ENCODE measurements at places on chromosomes 2 and 18.

- no peak for DNase-seq
Measured at GRCh38 chr2:29726976-29727375, 194.4 kb downstream of the ALK start.

DNA sequence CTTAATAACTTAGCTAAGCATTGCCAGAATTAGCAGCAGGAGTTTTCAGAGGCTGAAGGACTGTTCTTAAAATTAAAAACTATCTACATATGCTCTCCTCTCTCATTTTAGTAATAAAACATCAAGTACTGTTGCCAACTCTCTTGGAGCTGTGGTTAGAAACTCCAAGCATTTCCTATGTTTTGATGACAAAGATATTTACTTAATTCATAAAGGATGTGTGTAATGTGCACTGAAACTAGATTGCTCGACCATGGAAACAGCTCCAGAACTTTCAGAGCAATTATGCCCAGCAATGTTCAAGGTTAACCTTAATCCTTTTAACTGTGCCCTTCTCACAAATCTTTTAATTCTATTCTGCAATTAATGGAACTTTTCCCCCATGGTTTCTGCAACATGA, 8.4 kb downstream of the GRP start:
- no peak for DNase-seq

DNA sequence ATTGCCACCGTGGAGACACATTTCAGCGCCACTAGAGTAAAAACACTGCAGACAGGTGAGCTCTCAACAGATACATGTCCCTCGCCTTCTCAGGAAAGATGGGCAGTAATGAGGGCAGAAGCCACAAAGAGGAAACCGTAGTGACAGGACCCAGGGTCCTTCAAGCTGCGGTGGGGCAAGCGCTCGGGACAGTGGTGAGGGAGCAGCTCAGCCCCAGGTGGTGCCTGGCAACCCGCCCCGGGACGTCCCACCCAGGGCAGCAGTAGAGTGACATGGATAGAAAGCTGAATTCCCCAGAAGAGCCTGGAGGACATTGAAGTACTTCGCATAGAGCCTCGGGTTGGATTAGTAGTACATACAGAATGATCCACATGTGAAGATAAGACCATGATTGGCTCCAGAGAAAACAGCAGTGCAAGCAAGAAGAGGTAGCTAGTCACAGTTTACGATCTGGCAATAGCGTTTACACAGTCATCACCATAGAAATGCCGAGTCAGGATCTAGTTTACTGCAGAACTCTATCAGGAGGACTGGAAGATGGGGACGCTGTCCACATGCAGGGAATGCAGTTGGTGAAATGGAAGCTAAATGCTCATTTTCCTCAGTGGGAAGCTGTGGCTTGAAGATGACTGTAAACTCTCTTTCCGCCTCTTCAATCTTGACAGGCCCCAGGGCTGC, 37.4 kb upstream of the ALPP start:
- no peak for DNase-seq

DNA sequence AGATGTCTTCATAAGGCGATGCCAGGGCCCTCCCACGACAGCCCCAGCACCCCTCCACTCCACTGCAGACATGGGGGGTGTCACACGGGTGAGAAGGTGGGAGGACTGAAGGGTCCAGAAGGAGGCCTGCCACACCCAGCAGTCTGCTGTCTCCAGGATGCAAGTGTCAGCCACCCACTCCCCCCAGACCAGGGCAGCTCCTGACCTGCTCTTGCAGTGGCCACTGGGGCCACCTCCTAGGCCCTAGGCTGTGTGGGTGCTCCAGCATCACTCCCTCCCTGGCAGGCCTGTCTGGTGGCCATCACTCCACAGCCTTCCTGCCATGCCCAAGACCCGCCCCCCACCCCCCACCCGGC, 171.0 kb downstream of the CELF4 start:
- DNase-seq = no peak

DNA sequence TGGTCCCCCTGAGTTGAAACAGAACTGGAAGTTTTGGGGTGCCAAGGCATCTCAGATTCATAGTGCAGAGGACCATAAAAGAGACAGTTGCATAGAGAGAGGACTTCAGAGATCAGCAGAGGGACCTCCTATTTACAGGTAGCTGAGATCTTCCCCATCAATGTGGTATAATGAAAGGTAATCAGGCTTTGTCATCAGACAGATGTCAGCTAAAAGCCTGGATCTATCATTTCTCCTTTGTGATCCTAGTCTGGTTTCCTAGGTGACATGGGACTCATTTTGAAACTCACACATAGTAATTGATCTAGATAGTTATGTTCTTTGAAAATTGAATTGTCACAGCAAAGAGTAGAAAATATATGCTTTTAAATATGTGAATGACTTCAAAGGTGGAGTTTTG, 443.5 kb upstream of the MAP2 start:
- no peak for DNase-seq

GRCh38 chr2:174012347-174013314, 47.5 kb upstream of the SP3 start:
- DNase-seq = no peak

DNA sequence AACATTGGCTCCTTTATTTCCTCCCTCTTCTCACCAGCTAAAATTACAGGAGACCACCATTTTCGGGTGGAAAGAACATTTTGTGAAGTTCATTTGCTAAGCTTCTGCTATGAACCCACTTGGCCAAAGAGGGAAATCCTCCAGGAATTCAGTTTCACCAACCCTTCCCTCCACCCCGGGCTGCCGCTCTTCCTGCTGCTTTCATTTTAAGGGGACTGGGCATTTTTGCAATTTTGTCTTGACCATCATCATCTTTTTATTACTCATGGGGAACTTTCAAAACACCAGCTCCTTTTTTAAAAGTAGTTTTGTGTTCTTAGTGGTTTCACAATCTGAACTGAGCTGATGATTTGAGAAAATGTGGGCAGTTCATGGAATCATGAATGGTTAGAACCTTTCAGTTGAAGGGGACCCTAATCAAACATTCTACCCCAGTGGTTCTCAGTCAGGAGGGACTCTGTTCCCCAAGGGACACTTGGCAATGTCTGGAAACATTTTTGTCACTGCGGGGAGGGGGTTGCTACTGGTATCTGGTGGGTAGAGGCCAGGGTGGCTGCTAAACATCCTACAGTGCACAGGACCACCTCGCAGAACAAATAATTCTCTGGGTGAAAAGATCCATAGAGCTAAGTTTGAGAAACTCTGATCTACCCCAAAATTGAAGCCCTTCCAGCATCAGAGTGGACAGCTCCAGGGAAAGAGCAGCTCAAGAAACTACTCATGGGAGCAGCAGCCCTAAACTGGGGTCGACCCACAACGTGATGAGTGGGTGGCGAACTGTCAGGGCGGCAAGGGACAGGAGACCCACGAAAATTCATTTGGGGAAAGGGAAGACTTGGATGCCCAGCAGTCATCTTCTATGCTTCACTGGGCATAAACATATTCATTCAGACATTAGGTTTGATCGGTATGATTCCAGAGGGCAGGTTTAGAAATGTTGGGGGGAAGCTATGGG, 92.9 kb downstream of the ACKR3 start:
- no peak for DNase-seq

DNA sequence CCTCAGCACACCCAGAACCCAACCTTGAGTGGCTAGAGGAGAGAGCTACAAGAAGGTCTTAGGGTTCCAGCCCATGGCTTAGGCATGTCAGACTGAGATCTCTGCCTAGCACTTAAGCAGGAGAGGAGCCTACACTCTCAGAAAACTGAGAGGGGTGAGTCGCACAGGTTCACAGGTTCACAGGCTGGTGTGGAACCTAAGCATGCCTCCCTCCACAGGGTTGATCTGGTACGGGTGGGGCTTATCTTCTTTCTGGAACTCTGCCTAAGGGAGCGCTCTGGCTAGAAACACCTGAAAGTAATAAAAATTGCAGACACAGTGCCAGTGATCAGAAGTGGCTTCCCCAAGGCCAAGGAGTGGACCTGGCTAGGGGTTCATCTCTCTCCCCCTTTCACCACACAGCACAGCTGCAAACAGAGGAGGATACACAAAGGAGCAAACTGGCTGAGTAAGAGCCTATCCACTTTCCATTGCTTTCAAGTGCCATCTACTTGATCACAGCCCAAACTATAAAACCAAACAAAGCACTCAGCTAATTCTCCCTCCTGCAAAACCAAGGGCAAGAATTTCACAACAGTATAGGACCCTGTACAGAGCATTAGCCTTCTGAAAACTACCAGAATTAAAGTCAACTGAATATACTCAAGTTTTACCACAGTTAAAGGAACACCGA, 481.9 kb upstream of the SETBP1 start:
- DNase-seq = no peak

DNA sequence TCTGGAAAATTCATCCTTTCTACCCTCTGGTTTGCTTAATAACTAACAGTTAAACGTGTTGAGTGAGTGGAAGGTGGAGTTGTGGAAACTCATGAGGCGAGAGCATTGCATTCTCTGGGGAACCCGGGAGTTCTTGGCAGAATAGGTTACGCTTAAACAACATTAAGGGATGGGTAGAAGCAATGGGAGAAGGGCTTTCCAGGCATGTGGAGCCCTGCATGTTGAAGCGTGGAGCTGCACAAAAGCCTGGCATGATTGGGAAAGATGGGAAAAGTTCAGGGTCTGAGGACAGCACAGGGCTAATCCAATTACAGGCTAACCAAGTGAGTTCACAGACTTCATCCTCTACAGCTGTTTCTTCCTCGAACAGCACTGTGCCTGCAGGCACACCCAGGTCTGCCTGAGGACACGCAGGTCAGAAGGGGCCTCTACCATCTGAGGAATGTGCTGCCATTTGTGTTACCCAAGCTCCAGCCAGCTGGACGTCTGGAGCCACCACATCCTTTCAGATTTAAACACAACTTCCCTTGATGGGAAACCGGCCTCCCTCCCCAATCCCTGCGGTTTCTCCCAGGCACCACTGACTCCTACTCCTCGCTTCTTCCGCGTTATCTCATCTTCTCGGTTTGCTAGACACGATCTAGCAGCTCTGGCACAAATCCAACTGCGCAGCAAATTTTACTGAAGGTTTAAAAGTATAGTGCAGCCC, 164.2 kb downstream of the ANTXR1 start:
- DNase-seq = no peak

DNA sequence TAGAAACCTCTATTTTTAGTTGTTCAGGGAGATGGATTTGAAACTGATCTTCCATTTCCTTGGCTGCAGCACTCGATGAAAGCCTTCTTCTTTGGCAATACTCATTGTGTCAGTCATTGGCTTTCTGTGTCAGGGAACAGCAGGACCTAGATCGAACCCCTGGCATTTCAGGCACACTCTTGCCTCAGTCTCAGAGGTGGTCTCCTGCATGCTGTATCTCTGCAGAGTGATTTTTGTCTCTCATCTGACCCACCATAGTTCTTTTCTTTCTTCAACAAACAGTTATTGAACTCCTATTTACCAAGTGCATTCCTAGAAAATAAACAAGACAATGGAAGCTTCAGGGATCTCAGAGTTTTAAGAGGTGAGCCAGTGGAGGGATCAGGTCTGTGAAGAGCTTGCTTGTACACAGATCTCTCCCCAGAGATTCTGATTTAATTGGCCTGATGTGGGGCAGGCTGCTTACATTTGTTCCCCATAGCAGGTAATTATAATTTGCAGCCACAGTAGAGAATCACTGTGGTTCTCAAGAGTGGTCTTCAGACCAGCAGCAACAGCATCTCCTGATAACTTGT, 473.1 kb upstream of the TCF4 start:
- DNase-seq = no peak

DNA sequence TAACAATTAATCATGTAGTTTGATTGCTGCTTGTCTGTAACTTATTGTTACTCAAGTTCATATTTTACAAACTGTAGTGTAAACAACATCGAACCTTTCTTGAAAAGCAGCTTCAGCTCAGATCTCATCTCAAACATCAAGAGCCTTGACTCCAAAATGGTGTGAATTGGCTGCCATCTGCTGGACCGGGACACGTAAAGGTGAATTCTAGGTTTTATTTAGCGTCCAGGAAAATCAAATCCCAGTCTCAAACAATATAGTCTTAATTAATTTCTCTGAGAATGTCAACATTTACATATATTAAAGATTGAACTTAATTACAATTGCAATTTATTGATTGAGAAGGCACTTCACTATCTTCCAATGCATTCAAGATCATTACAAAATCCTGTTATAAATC, 453.0 kb downstream of the GALR1 start:
- DNase-seq = peak; percentile 1

DNA sequence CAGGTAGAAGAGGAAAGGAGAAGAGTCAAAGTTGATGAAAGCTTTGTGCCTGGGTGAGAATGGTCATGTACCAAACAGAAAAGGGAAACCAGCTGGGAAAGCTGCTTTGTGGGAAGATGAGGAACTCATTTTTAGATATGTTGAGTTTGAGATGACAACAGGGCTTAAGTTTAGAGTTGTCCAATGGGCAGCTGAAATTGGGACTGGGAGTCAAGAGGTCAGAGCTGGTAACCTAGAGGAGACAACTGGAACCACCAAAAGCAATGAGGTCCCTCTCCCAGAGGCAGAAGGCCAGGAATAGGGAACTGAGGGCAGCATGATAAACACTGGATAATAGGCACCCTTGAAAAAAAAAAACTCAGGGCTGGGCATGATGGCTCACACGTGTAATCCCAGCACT, 48.8 kb downstream of the SLC4A1AP start:
- DNase-seq = no peak

GRCh38 chr2:165794536-165794928, 485 bp upstream of the GALNT3 start:
- DNase-seq = no peak

DNA sequence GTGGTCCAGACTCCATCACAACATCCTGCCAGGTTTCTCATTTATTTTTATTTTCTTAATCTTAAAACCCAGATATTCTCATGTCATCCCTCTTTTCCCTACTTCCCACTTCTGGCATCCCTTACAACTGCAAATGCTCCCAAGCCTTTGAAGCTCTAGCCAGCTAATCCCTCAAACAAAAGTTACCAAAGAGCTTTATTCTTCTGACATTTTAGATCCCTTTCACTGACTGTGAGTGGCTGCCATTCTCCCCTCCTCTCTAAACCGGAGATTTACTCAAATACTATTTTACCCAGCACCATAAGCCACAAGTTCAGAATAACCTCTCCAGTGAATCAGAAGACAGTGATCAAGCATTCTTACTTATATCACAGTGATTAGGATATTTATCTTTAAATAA, 569.0 kb upstream of the SYT4 start:
- no peak for DNase-seq

DNA sequence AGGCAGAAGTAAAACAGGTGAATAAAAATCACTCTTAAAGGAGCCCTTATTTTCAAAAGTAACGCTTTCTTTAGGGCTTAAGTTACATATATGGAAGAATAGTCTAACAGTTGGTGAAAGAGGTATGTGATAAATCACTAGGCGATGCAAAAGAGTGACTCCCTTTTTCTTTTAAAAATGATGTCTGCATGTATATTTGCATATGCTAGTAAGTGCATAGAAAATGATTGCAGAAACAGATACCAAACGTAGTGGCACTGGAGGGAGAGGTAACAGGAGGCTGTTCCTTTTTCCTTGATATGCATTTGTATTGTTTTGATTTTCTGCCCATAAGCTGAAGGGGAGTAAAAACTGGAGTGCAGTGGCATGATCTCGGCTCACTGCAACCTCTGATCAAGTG, 158.3 kb downstream of the PRPF40A start:
- DNase-seq = no peak

DNA sequence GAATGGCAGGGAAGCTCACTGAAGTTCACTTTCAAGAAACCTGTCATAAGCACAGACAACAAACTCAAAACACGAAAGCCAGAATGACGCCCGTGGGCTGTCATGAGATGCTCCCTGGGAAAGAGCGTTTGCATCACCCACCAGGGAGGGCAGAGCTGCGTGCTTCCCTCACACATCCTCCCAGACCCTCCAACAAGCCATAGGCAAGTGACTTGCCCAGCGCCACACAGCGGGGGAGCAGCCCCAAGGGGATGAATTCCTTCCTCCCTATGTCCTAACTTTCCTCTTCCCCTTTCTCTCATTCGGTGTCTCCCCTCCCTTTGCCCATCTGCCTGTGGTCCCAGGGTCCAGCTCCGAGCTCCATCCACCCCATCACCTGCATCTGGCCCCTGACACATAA, 10.7 kb downstream of the BIN1 start:
- no peak for DNase-seq

All from right renal pelvis (tissue), 4 donors.